Epithelial cell of proximal tubule (primary cell): ENCODE measurements at places on chromosomes 2 and 18. TPM values are rescaled to one million over a fixed set of nuclear protein-coding genes. Genes with fewer than 3 reads are reported as not detected.

DNA sequence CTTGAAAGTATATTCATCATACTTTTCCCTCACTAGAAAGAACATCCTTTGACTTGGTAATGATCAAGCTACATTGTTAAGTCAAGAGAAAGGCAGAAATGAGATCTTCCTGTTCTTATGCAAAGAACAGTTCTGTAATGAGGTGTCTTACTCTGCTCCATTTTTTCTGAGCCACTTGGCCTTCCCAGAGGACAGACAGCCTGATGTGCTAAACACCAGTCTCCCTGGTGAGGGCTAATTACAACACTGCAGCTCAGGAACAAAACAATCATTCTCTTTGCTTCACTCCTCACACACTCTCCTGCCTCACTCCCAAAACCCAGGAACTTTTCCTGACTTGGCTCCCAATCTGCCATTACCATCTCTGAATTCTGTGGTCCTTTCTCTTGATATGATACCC lies 25.6 kb downstream of the TACR1 start:
- no peak for DNase-seq

- DNase-seq: no peak
Observed at GRCh38 chr18:38427736-38428135, 862.1 kb upstream of the CELF4 start.

DNA sequence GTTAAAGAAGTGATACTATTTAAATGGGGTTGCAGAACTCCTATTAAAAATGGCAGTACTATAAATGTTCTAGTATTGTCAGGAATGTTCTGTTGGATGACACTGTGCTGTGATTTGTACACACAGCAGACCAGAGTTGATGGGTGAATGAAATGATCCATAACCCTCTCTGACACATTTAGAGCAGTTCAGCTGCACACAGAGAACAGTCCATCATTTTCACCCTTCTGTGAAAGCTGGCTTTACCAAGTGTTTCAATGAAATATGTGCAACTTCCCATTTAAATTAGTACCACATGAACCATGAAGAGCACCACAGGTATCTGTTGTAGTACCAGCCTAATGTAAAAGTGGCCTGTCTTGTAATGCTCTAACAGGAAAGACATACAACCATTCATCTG lies 981.4 kb downstream of the TMEM182 start:
- DNase-seq: no peak

GRCh38 chr18:3329872-3330271 lies 67.9 kb downstream of the MYL12B start:
- no peak for DNase-seq

DNA sequence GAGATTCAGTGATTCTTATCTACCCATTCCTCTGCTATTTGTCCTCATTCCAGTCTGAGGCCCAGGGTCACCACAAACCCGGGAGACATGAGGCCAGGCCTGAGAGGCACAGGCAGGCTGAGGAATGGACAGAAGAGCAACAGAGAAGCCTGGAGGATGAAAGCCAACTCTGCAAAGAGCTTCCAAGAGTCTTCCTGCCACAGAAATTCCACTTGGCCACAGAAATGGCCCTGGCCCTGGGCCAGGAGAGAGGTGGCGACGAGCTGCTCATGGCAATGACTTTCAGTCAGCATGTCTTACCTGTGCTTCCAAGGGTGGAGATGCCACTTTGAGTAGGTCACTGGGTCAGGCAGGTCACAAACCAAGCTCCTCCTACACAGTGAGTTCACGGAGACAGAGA lies 155.3 kb upstream of the PKDCC start:
- DNase-seq: no peak

GRCh38 chr2:199810422-199811171 lies 40.4 kb downstream of the FTCDNL1 start:
- no peak for DNase-seq

The SCYGR4 gene
- total RNA-seq: not detected in 2 replicates

The AQP12A gene
- total RNA-seq: not detected in 2 replicates

The ERCC3 gene
- 40.1 TPM in 2 replicates for total RNA-seq
